Hepatocyte (in vitro differentiated cells): ENCODE measurements at places on chromosomes 2 and 18. TPM values are rescaled to one million over a fixed set of nuclear protein-coding genes. Genes with fewer than 3 reads are reported as not detected.

The REG1B gene
- not detected in 2 replicates for polyA plus RNA-seq

The GPR35 gene
- polyA plus RNA-seq = 10.1 and 10.5 TPM in 2 replicates

The GULP1 gene
- polyA plus RNA-seq = 55.6 and 57.5 TPM in 2 replicates

The SRD5A2 gene
- polyA plus RNA-seq = not detected in 2 replicates

The NT5C1B gene
- 0.22 and 0.51 TPM in 2 replicates for polyA plus RNA-seq

The NEUROD1 gene
- 0.17 and 0.53 TPM in 2 replicates for polyA plus RNA-seq

The SUPT7L gene
- 27.3 and 30.7 TPM in 2 replicates for polyA plus RNA-seq

The ASXL3 gene
- polyA plus RNA-seq = 1.4 and 2.7 TPM in 2 replicates

The GCG gene
- 4.4 and 100 TPM in 2 replicates for polyA plus RNA-seq

The NMUR1 gene
- polyA plus RNA-seq = 0.37 TPM in 1 of 2 replicates, not detected in the other

The TNS1 gene
- polyA plus RNA-seq = 16.2 TPM in 2 replicates

The TNFAIP6 gene
- 9.8 and 10.5 TPM in 2 replicates for polyA plus RNA-seq

The PJVK gene
- polyA plus RNA-seq = 3.2 and 4.6 TPM in 2 replicates

DNA sequence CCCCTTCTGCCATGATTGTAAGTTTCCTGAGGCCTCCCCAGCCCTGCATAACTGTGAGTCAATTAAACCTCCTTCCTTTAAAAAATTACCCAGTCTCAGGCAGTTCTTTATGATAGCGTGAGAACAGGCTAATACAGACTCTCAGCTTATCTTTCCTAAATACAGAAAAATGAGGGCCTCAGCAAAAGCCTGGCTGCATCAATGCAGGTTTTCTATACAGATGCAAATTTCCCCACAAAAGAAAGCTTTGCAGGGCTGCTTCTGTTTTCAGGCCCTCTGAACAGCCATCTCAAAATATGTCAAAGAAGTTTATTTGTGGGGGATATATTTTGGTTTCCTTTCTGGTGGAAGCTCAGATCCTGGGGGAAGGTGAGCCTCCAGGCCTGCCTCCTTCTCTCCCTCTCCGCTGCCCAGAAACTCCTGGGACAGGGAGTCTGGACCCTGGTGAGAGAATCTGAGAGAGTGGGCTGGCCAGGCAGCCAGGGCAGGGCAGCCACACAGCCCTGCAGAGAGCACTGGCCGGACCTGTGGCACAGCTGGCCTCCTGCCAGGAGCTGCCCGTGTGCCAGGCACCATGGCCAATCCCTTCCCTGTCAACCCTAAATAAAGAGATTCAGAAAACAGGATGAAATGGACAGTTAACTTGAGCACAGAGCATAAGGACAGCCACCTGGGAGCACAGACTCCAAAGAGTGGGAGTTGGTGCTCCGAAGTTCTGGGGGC lies 21.6 kb upstream of the AGXT start:
- no peaks in the 10 kb centered on the region for H3K36me3 ChIP-seq
- H3K4me3 ChIP-seq = no peak overlapping the region
- H3K27ac ChIP-seq = no peak overlapping the region
- DNase-seq = no peak
- H3K27me3 ChIP-seq = peaks cover 8% of the 10 kb centered on the region
- no peaks in the 10 kb centered on the region for H3K4me1 ChIP-seq

GRCh38 chr2:237449193-237449881 lies 35.4 kb upstream of the COL6A3 start:
- H3K36me3 ChIP-seq = no peaks in the 10 kb centered on the region
- peaks cover 5% of the 10 kb centered on the region for H3K4me1 ChIP-seq
- H3K4me3 ChIP-seq = no peak overlapping the region
- H3K27ac ChIP-seq = peak overlapping the region; percentile 43

GRCh38 chr2:228777855-228778355 lies 493.2 kb downstream of the PID1 start:
- no peak overlapping the region for H3K4me3 ChIP-seq
- H3K4me1 ChIP-seq = no peaks in the 10 kb centered on the region
- no peak overlapping the region for H3K27ac ChIP-seq
- DNase-seq = no peak
- no peaks in the 10 kb centered on the region for H3K27me3 ChIP-seq
- H3K36me3 ChIP-seq = no peaks in the 10 kb centered on the region

DNA sequence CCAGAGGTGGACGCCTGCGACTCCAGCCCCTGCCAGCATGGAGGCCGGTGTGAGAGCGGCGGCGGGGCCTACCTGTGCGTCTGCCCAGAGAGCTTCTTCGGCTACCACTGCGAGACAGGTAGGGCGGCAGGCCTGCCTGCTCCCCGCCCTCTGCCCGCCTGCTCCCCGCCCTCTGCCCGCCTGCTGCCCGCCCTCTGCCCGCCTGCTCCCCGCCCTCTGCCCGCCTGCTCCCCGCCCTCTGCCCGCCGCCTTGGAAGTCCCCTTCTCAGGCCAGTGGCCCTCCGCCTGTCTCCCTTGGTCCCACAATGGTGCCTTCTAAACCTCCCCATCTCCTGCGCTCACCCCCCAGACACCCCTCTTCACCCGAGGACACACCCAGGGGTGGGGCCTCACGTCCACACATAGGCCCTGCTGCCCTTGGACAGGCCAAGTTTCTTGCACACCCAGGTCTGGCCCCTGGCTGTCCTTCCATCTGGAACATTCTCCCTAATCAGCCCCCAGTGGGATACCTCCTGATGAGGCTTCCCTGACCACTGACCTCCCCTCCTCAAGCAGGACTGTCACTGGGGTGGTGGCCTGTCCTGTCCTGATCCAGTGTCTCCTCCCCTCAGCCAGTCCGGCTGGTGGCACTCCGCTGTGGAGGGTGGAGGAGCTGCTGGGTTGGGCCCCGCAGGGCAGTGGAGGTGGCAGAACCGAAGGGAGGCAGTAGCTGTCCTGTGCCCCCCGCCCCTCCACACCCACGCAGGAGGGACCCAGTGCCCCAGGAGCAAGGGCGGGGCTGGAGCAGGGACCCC lies 37.9 kb downstream of the MTERF4 start:
- H3K27me3 ChIP-seq = no peaks in the 10 kb centered on the region
- H3K4me1 ChIP-seq = no peaks in the 10 kb centered on the region
- DNase-seq = peak; percentile 38
- H3K27ac ChIP-seq = no peak overlapping the region

DNA sequence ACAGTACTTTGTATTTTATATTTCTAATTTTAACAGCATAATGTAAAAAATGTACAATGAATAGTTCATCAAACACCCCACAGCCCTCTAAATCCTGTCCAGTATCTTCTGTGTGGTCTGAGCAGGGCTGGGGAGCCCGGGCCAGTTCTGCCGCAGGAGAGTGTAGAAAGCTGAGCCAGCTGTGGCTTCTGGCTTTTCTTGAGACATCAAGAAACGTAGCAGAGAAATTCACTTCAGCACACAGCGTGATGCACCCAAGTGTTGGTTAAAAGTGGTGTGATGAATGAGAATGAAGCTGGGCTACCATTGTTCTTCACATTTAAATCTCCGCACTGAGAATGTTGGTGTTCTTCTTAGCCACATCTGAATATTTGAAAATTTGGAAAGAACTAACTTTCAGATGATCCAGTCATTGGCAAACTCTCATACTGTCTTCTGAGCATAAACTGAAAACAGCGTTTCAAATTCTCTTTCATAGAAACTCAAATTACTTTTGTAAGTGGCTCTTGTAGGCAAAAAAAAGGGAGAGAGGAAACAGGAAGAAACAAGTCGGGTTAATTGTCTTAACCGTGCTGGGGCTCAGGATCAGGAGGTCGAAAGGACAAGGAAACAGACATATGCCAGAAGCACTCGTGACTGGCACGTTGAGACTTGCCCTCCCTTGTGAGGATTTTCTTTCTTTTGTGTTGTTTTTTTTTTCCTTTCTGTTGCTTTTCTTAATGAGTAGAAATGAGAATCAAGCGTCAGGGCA lies 23.4 kb upstream of the TMEM87B start:
- peaks cover 22% of the 10 kb centered on the region for H3K4me1 ChIP-seq
- no peak overlapping the region for H3K4me3 ChIP-seq
- DNase-seq = no peak
- no peaks in the 10 kb centered on the region for H3K36me3 ChIP-seq
- no peaks in the 10 kb centered on the region for H3K27me3 ChIP-seq

- H3K4me3 ChIP-seq = no peak overlapping the region
- H3K27ac ChIP-seq = no peak overlapping the region
- peaks cover 4% of the 10 kb centered on the region for H3K4me1 ChIP-seq
- H3K36me3 ChIP-seq = no peaks in the 10 kb centered on the region
- DNase-seq = no peak
- no peaks in the 10 kb centered on the region for H3K27me3 ChIP-seq
These were observed 13.9 kb downstream of the RNF144A start for GRCh38 chr2:6930923-6931647.

DNA sequence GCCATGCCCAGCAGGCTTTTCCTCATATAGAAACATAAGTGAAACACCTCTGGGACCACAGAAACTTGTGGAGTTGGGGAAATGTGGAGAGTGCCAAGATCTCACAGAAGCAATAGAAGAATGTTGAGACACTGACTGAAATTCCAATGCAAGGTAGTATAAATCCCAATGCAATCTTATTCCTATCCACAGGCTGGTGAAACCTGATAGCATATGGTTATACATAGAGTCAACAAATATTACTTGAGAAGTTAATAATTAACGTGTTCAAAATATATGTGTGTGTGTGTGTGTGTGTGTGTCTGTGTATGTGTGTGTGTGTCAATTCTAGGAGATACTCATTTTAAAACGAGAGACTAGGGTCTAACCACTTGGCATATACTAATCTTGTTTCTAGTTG lies 776.8 kb upstream of the ACVR2A start:
- no peak overlapping the region for H3K27ac ChIP-seq
- H3K4me3 ChIP-seq = no peak overlapping the region
- H3K4me1 ChIP-seq = no peaks in the 10 kb centered on the region
- no peaks in the 10 kb centered on the region for H3K27me3 ChIP-seq
- no peak for DNase-seq
- no peaks in the 10 kb centered on the region for H3K36me3 ChIP-seq

DNA sequence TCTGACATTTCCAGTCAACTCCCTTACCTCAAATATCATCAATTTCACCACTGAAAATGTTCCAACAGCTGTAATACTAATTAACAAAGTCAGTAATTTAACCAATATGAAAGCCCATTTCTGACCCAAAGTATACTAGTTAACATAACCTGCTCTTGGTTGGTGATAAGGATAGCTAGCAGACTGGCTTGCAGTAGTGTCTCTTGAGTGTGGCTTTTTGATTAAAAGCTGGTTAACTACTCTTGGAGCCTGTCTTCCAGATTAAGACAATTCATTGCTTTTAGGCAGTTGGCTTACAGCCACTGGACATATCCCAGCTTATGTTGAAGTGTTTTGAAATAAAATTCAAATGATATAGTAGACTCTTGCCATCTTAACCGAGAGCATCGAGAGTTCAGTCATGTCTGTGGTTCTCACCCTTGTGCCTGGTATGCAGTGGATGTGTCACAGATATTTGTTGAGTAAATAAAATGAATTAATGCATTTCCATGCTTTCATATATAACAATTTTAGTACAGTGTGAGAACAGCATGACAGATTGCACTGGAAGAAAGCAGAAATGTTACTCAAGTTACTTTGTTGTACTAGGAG lies 158.1 kb downstream of the TANC1 start:
- no peaks in the 10 kb centered on the region for H3K27me3 ChIP-seq
- no peak overlapping the region for H3K4me3 ChIP-seq
- DNase-seq = no peak
- H3K36me3 ChIP-seq = no peaks in the 10 kb centered on the region

DNA sequence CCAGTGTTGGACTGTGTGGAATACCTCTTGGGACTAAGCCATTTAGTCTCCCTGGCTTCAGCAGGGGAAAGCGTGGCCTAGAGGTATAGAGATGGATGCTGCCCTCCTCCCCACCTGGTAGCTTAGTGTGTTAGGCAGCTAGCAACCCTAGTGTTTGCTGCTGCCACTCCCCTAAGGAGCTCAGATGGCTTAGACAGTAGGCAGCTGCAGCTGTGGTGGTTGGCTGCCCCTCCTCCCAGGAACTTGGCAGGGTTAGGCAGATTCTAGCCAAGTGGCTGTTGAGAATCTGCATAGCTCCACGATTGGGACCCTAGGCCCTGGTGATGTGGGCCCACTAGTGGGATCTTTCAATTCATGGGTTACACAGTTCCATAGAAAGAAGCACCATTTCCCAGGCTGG lies 550.4 kb upstream of the CHAC2 start:
- H3K4me1 ChIP-seq = no peaks in the 10 kb centered on the region
- DNase-seq = no peak
- no peaks in the 10 kb centered on the region for H3K36me3 ChIP-seq
- no peak overlapping the region for H3K27ac ChIP-seq
- H3K27me3 ChIP-seq = no peaks in the 10 kb centered on the region

- no peak for DNase-seq
- no peaks in the 10 kb centered on the region for H3K27me3 ChIP-seq
- H3K4me1 ChIP-seq = no peaks in the 10 kb centered on the region
- H3K27ac ChIP-seq = no peak overlapping the region
- H3K4me3 ChIP-seq = no peak overlapping the region
These were observed 225.0 kb upstream of the DOK6 start for GRCh38 chr18:69175681-69176080.

GRCh38 chr2:177316756-177317155 lies 52.2 kb upstream of the NFE2L2 start:
- H3K36me3 ChIP-seq = no peaks in the 10 kb centered on the region
- H3K4me1 ChIP-seq = no peaks in the 10 kb centered on the region
- no peak overlapping the region for H3K4me3 ChIP-seq
- DNase-seq = no peak
- H3K27me3 ChIP-seq = no peaks in the 10 kb centered on the region

DNA sequence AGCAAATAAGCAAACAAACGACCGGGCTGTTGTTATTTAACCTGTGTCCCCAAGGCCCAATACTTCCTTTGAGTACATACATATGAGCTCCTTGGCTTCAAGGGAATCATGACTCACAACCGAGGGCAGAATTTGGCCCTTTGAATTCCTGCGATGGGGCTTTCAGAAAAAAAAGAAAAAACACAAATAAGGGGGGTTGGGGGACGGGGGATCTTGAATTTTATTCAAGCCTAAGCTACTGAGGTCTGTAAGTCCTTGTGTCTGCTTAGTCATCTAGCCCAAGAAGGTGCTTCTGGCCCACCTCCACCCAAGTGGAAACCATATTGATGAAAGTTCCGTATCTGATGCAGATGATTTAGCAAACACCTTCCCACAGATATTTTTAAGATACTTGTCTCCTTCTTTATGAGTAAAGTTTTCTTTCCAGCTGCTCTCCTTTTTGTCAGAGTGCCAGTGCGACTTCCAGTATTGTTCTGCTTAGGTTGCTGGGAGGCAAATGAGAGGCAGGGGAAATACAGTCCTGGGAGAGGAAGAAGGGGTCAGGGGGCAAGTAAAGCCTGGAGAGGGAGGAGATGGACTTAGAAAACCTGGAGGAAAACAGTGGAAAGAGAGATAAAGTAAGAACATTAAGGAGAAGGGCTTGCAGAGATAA lies 169.6 kb downstream of the ZEB2 start:
- peaks cover 9% of the 10 kb centered on the region for H3K4me1 ChIP-seq
- no peak overlapping the region for H3K27ac ChIP-seq
- H3K4me3 ChIP-seq = no peak overlapping the region

GRCh38 chr2:29480426-29480825 lies 365.2 kb downstream of the CLIP4 start:
- H3K4me3 ChIP-seq = no peak overlapping the region
- H3K27me3 ChIP-seq = no peaks in the 10 kb centered on the region
- H3K27ac ChIP-seq = no peak overlapping the region
- no peak for DNase-seq

GRCh38 chr2:24262421-24262970 lies 87.6 kb downstream of the FAM228A start:
- no peak overlapping the region for H3K27ac ChIP-seq
- no peaks in the 10 kb centered on the region for H3K36me3 ChIP-seq
- no peaks in the 10 kb centered on the region for H3K4me1 ChIP-seq
- no peak for DNase-seq
